NCI-H1048 (cell line): ENCODE measurements at places on chromosomes 7 and 10.

- DNase-seq: no peak
Measured at GRCh38 chr7:106979551-106980357, 64.8 kb upstream of the PRKAR2B start.

GRCh38 chr10:69869291-69869961 lies 67.7 kb downstream of the COL13A1 start:
- DNase-seq: no peak

DNA sequence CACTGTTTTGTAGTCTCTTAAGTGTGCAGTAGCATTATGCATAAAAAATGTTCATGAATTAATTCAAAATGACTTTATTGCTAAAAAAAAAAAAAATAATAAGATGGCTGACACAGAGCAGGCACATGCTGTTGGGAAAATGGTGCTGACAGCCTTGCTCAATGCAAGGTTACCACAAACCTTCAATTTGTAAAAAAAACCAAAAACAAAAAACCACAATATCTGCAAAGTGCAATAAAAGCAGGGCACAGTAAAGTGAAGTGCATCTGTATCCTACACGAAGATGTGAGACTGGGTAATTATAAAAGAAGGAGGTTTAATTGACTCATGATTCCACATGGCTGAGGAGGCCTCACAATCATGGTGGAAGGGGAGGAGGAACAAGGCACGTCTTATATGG lies 185.8 kb downstream of the USP6NL start:
- DNase-seq: no peak

DNA sequence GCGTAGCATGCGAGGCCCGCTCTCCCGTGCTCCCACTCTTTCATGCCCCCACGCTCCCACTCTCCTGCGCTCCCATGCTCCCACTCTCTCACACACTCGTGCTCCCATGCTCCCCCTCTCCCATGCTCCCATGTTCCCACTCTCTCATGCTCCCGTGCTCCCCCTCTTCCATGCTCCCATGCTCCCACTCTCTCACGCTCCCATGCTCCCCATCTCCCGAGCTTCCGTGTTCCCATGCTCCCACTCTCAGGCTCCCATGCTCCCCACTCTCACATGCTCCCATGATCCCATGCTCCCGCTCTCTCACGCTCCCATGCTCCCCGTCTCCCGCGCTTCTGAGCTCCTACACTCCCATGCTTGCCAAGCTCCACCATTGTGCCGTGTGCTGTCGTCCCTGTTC lies 84.4 kb upstream of the ANLN start:
- no peak for DNase-seq

GRCh38 chr7:143013473-143013872 lies 13.5 kb downstream of the OR9A2 start:
- DNase-seq: no peak

DNA sequence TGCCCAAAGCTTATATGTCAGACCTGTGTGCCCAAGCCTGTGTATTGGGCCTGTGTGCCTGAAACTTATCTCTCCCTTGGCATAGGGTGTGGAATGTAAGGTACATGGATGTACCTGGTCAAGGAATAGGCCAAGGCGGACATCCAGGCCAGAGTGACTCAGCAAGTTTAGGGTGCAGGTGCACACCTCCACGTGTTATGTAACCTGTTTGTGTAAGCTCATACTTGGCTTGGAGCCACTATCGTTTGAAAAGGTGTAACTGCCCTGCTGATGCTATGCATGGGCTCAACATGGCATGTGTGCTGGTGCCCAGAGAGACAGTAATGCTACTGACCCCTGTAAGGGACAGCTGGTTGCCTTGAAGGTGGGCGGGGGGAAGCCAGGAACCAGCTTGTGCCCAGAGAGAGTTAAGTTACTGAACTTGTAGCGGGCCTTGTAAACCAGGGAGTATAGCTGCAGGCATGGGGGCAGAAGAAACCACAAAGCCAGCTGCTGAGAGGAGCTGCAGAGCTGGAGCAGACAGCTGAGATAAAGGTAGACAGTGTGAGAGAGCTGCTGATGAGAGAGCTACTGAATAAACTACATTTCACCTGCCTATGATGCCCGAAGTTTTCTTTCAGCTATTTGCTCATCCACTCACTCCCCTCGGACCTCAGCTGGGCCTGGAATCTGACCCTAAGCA lies 656.4 kb upstream of the ZWINT start:
- DNase-seq: no peak

GRCh38 chr7:131110297-131111080 lies 217.2 kb upstream of the MKLN1 start:
- DNase-seq: no peak

- DNase-seq: no peak
Measured at GRCh38 chr7:120639884-120640283, 218.1 kb downstream of the TSPAN12 start.
